ENCODE measurements at places on chromosomes 1 and 21.

DNA sequence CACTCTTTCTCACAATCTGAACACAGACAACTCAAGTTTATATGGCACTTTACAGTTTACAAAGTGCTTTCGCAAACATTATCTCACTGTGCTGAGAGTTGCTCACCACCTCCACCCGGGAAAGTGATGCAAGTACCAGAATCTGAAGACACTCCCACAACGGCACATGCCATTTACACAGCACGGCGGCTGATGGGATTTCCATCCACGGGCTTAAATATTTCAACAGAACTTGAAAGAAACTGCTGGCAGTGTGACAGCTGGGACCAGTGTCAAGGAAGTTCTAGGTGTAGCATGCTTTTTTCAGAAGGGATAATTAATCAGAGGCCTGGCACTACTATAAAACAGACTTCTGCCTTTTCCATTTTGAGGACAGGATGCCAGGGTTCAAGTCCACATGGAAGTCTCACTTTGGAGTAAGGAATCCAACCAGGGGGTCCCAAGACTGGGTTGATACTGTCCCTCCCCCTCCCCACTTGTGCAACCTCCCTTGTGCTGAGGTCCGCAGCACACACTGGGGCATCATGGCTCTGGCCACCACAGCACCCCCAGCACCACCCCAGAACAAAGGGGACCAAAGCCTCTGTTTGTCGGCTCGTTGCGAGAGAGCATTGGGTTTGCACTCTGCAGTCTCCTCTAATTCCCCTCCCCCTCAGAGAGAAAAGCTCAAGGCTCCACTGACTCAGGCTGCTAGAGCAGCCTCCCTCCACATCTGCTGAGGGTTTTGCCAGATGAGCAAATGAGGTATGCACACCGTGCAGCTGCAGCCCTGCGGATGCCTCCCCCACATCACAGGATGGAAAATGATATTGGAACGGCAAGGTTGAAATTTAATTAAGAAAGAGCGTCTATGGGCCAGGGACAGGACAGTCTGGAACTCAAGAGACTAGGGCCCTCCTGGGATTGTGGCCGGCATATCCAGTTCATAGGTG is 154.9 kb downstream of the TGFBR3 start:
- DNase-seq = peak; percentile 75

GRCh38 chr1:181469829-181470228 is 13.5 kb upstream of the CACNA1E start:
- DNase-seq = peak; percentile 76

GRCh38 chr1:181043025-181043888 is 9.5 kb downstream of the MR1 start:
- peak; percentile 49 for DNase-seq

GRCh38 chr21:35025206-35026152 is 23.6 kb downstream of the RUNX1 start:
- DNase-seq = no peak

GRCh38 chr1:48035371-48036141 is 38.4 kb upstream of the TRABD2B start:
- no peak for DNase-seq

DNA sequence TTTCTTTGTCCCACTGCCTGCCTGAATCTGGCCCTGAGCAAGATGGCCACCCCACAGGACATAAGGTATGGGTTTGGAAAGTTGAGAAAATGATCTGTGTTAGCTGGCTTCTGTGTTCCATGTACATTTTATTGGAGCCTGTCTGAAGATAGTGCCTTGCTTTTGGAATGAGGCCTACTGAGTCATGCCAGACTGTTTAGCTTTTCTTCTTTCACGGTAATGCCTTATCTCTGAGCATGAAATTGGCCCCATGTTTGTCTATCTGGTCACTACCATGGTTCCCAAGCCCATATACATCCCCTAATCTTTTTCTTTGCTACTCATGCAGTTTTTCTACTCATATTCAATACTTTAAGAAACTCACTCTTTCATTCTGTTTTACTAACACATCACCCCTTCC is 85.1 kb upstream of the LMO4 start:
- peak; percentile 17 for DNase-seq

DNA sequence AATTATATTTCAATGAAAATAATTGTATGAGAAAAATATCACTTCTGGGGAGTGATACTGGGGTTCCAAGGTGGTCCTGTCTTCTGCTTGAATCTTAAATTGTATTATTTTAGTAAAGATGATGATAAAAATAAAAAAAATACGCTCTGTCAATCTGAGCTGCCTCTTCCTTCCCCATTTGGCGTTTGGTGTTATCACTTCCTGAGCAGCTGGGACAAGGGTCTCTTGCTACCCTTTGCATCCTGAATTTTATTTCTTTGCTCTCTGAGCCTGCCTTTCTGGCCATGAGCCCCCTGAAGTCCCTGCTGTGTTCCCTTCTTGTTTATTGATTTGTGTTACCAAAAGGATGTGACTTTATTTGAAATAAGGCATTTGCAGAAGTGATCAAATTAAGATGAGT is 111.0 kb downstream of the KCNJ6 start:
- DNase-seq = no peak

GRCh38 chr1:77876884-77877283 is 11.5 kb upstream of the NEXN start:
- peak; percentile 39 for DNase-seq

- DNase-seq = peak; percentile 97
Observed at GRCh38 chr1:8985915-8986813, 40.1 kb downstream of the SLC2A7 start.

- DNase-seq = no peak
Observed at GRCh38 chr21:44739316-44739715, 27.9 kb upstream of the TSPEAR start.

DNA sequence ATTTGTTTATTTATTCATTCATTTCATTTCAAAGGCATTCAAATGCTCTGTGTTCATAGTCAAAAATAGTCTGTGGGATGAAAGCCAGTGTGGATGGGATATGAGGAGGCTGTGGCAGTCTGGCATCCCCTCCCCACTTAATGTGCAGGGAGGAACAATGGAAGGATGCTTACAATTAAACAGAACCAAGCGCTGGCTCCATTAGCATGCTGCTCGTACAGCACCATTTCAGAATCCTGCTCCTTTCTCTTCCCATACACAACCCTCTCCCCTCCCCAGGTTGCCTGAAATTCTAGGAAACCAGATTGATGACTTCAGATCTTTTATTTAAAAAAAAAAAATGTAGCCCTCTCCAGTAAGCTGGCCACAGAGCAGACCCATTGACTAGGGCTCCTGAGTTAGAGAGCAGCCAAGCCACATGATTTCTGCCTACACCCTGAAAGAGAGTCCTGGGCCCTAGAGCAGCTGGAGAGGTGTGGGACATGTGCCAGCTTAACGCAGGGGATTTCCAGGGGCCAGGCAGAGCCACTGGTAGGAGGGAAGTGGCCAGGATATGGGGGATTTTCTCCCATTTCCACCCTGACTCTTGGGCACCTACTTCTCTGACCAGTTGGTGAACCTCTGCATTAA is 205.2 kb downstream of the ASTN1 start:
- DNase-seq = no peak

DNA sequence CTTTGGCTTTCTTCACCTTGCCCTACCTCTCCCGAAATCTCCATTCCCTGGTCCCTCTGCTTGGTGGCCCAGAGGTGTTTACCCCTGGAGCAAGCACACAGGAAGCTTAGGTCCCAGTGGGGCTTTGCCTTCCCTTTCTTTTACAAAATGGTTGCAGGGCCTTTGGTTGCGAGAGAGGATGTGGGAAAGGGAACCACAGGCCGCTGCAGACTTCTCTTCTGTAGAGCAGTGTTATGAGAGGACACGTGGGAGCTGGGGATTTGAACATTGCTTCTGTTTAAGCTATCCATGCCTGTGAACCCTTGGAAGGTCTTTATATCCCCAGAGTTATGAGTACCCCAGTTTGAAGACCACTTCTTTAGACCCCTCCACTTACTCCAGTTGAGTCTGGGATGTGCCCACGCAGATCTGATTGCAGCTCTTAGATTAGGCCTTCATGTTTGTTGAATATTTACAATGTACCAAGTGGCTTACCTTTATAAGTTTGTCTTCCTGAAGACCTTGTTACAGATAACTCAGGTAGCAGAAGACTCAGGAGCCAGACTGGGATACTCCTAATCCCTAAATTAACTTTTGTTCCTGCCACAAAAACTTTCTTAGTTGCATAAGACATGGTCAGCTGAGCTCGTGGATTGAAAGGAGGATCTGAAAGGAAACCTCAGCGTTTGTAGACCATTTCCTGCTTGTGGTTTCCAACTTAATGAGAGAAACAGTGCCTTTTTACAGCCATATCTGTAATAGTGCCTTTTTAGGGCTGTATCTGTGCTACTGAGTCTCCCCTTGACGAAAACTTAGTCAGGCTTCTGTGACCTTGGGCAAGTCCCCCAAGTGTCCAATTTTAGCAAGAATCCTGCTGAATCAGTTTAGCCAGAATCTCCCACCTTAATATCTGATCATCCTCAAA is 21.9 kb upstream of the IVNS1ABP start:
- DNase-seq = peak; percentile 52

GRCh38 chr1:147334292-147334691 is 91.8 kb downstream of the CHD1L start:
- no peak for DNase-seq

Data from AG10803 (cell line).